ENCODE measurements at places on chromosomes 13 and 19.

GRCh38 chr19:9171393-9171991 lies 7.3 kb upstream of the OR7D2 start:
- no peak for DNase-seq

DNA sequence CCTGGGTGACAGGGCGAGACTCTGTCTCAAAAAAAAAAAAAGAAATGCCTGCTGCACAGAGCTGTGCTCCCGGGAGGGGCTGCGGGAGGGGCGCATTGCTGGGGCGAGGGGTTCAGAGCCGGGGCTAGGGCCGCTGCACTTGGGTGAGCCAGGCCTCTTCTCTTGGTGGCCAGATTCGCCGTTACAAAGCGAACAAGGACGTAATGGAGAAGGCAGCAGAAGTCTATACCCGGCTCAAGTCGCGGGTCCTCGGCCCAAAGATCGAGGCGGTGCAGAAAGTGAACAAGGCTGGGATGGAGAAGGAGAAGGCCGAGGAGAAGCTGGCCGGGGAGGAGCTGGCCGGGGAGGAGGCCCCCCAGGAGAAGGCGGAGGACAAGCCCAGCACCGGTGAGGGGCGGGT lies 19.0 kb downstream of the PLIN4 start:
- DNase-seq: no peak

- DNase-seq: no peak
Measured at GRCh38 chr19:55196803-55197202, 12.5 kb downstream of the PTPRH start.

GRCh38 chr19:8473648-8474476 lies 28.6 kb downstream of the PRAM1 start:
- no peak for DNase-seq

GRCh38 chr19:3098515-3099346 lies 4.6 kb downstream of the GNA11 start:
- DNase-seq: no peak

DNA sequence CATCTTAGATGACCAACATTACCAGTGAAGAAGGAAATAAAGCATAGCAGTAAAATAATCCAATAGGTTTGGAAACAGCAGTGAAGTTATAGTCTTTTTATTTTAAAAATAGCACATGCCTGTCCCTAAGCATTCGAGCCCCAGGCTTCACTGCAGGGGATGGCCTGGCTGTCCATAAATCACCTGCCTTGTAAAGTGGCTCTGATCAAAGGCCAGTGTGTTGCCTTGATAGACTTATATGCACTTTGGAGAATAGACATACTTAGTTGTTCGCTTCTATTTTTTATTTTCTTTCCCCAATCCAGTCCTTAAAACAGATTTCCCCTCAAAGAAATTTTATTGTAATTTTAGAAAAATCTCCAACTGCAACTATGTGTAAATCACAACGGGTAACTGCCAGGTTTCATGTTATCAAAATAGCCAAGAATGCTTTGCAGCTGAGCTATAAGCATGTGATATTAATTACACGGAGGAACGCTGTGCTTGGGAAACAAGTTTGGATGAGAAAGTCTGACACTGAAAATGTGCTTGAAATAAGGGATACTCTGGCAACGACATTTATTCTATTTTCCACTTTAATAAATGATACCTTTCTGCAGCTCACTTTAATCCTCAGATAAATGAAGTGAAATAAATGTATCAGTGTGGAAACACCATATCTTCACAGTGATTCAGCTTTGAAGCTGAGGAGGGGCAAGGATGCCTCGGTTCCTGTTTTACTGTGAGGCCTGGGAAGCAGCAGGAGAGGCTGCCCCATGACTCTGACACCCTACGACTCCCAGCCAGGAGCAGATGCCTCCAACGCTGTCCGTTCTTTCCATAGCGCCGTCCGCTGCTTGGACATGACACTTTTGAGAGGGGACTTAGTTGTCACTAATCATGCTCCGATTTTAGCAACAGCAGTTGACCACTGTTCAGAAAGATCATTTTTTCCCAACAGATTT lies 5.5 kb upstream of the METTL21C start:
- DNase-seq: no peak

DNA sequence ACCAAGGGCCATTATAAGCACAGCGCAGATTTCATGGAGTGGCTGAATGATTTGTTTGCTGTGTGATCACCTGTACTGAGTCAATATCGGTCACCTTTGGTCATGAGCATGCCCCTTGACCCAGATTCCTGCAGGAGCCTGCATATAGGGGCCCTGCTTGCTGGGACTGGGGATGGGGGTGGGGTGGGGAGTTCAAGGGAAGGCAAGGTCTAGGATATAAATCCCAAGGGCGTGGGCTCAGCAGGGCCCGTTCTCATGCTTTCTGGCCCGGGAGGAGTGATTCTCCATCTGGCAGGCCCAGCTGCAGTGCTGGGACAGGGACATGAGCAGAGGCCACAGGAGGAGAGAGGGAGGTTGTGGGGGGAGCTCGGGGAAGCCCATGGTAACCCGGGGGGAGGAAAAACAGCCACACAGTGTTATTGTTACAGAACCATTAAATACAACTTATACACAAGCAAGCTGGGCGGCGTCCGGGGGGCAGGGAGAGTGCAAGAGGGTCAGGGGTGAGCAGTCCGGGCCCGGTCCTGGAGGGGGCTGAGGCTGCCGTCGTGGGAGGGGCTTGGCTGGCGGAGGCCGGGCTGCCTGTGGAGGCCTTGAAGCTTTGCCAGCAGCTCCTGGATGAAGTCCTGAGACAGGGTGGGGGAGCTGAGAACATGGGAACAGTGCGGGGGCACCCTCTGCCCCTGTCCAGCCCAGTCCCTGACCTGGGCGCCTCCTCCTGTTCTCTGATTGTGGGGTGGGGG lies 5.2 kb downstream of the PPP1R14A start:
- DNase-seq: peak; percentile 77

- DNase-seq: no peak
Measured at GRCh38 chr19:45275370-45275971, 24.4 kb downstream of the MARK4 start.

DNA sequence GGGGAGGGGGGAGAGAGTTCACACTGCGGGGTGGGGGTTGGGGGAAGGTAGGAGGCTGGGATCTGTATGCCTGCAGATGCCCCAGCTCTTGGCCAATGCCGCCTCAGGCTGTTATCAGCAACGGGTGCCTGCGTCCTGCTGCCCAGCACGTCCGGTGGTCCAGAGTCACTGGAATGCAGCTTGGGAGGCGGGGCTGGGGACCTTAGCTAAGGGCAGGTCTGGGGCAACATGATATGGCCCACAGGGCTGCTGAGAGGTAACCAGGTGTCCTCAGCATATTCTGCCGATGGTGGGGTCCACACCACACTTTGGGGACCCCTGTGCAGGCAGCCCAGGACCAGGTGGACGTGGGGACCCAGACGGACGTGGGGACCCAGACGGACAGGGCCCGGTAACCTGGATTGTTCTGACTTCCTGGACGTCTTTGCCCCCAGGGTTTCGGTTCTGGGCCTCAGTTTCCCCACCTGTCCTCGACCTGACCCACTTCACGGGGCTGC lies 668 bp upstream of the ARHGAP45 start:
- DNase-seq: no peak

DNA sequence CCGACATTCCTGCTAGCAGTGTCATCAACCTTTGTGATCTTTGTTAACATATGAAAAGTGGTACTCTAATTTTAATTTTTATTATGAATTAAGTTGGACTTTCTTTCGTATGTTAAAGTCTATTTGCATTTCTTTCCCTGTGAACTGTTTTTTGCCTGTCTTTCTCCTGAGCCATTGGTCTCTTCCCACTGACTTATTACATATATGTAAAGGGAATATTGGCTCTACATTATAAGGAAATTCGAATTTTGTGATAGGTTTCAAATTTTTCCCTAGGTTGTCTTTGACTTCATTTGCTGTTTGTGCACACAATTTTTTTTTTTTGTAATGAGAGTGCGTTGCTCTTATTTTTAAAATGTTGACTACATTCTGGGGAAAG lies 442 bp upstream of the CDC16 start:
- DNase-seq: no peak

- no peak for DNase-seq
Measured at GRCh38 chr13:98273067-98273823, 96.2 kb upstream of the RNF113B start.

Measured in nucleus accumbens (tissue), 56 donors.